Daoy (cell line): ENCODE measurements at places on chromosomes 4 and X.

- DNase-seq: no peak
Measured at GRCh38 chrX:1475481-1475880, 22.8 kb upstream of the ASMTL start.

GRCh38 chr4:124079174-124079780 is 633.3 kb downstream of the ANKRD50 start:
- no peak for DNase-seq

- no peak for DNase-seq
Measured at GRCh38 chr4:772118-772517, 53.8 kb downstream of the CPLX1 start.

- no peak for DNase-seq
Measured at GRCh38 chr4:8392591-8393190, 47.8 kb downstream of the ACOX3 start.
